ENCODE measurements at places on chromosomes 3 and 15.

DNA sequence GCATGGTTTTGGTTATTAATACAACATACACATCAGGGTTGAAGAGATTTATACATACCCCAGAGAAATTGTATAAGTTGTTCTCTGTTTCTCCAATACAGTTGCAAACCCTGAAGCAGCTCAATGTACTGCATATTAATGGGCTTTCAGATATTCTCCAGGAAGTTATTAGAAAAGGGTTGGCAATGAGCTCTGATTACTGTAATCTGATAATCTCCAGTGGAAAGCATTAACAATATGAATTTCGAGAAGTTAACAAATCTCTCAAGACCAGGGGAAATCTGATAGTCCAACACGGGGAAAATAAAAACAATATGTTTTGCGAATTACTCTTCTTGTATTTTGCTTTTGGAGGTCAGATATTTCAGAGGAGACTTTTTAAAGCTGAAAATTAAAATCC, 950.1 kb downstream of the TBL1XR1 start:
- no peak for DNase-seq

GRCh38 chr3:135809021-135809634, 156.4 kb upstream of the PPP2R3A start:
- no peak for DNase-seq

DNA sequence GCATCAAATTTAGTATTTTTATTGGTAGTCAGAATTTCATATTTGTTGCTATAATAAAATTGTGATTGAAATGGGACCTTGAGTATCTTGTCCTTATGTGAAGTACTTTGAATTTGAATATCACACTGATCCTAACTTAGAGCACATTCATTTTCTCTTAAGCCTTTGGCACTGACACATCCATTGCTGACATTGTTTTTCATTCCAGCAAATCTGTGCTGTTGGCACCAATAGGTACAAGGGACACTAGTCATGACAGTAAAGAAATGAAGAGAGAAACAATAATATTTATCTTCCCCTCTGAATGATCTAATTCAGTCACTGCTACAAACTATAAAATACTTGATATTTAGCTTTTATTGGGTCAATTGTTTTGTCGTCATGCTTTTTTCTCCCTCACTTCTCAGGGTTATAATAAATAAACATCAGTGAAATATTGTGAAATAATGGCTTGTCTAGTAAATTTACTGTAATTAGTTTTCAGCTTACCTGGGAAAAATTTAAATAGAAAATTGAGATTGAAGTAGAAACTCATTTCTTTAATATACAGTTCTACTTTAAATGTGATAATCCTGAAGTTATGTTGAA, 166.8 kb upstream of the MLF1 start:
- DNase-seq: no peak

DNA sequence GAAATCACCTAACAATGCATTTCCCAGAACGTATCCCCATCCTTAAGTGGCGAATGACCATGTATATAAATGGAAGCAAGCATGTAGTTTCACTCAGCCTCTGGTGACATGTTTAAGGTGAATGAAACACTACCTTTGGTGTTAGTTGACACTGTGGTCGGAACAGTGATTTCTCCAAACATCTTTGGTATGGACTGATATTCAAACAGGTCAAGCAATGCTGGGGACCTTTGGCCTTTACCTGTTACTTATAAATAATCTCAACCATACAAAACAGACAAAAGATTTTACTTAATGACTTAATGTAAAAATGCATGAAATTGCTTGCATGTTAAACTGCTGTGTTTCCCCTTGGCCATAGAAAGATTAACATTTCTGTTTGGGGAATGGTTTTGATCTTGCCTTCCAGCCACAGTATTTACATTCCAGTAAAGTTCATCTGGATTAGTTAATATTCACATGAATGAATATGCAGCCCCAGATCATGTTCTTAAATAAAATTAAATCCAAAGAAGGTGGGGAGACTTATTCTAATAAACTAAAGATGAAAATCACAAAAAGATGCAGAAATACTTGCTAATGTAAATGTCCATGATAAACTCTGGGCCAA, 74.4 kb upstream of the HES1 start:
- DNase-seq: no peak

Measured in A549 (cell line).